HFFc6 (cell line): ENCODE measurements at places on chromosomes 5 and 9. TPM values are rescaled to one million over a fixed set of nuclear protein-coding genes. Genes with fewer than 3 reads are reported as not detected.

GRCh38 chr5:103587185-103587748 lies 24.7 kb upstream of the NUDT12 start:
- peak; percentile 15 for DNase-seq
- H3K27ac ChIP-seq = no peak overlapping the region
- H3K36me3 ChIP-seq = no peaks in the 10 kb centered on the region
- H3K27me3 ChIP-seq = peaks cover 2% of the 10 kb centered on the region; the same call in 1 of the 2 replicates

GRCh38 chr5:150303070-150303615 lies 438 bp upstream of the ARSI start:
- H3K4me3 ChIP-seq = no peak overlapping the region
- H3K27me3 ChIP-seq = no peaks in the 10 kb centered on the region
- peaks cover 68% of the 10 kb centered on the region for H3K4me1 ChIP-seq
- H3K36me3 ChIP-seq = no peaks in the 10 kb centered on the region
- DNase-seq = peak; percentile 35

DNA sequence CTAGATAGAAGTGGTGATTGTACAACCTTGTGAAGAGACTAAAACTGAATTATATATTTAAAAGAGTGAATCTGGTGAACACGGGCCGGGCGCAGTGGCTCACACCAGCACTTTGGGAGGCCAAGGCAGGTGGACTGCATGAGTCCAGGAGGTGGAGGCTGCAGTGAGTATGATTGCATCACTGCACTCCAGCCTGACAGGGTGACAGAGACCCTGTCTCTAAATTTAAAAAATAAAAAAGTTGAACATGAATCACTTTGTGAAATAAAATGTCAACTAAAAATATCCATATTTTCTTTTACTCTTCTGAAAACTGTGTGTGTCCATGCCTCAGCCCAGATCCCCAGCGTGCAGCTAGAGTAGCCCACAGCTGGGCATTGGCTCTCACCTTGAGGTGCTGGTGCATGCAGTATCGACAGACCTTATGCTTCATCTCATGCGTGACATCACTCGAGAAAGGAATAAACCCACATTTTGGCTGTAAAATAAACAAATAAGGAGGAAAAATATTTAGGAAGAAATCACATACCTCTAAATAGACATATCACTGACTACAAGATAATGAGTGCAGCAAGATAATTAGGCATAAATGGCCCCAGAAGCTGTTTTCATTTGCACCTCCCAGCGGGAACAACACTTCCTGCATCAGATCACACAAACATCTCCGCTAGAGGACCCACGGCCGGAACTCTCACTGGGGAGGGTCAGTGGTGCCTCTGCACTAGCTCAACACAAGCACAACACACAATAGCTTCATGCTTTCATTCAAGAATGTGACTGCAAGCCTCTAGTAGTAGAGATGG lies 22.1 kb downstream of the IPPK start:
- DNase-seq = no peak
- no peaks in the 10 kb centered on the region for H3K4me1 ChIP-seq
- H3K4me3 ChIP-seq = no peak overlapping the region
- peaks cover 4% of the 10 kb centered on the region; the same call in 1 of the 2 replicates for H3K27me3 ChIP-seq

- DNase-seq = no peak
- peaks cover 62% of the 10 kb centered on the region for H3K36me3 ChIP-seq
- H3K27ac ChIP-seq = peak overlapping the region; percentile 81; the same call in 1 of the 2 replicates
- peaks cover 4% of the 10 kb centered on the region; the same call in 1 of the 2 replicates for H3K27me3 ChIP-seq
These were observed 72.7 kb upstream of the IFNE start for GRCh38 chr9:21554813-21555212.

The FOXI1 gene
- not detected in 3 replicates for total RNA-seq

GRCh38 chr9:92295240-92295790 lies 1.8 kb upstream of the IARS1 start:
- peak overlapping the region; percentile 94 for H3K27ac ChIP-seq
- DNase-seq = no peak
- H3K27me3 ChIP-seq = peaks cover 6% of the 10 kb centered on the region; the same call in 1 of the 2 replicates
- H3K4me1 ChIP-seq = peaks cover 47% of the 10 kb centered on the region
- H3K36me3 ChIP-seq = peaks cover 32% of the 10 kb centered on the region

The SLC6A3 gene
- not detected in 3 replicates for total RNA-seq

The LCNL1 gene
- not detected in 2 replicates for total RNA-seq

DNA sequence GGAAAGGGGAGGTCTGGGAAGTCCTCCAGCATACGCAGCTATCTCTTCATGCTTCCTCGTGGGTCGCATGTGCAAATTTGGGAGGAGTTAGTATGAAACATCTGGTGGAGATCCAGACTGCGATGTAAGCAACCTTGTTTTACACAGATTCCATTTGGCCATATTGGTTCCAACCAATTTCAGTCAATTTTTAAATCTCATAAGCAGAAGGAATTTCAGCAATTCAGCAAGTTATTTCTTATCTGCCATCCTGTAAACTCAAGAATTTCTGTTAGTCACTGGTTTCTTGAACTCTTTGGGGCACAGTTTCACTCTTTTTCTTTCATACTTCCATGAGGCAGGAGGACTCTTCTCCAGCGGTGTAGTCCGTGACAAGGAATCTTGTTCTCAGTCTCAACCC lies 130.4 kb upstream of the CLINT1 start:
- peaks cover 9% of the 10 kb centered on the region for H3K27me3 ChIP-seq
- H3K4me3 ChIP-seq = no peak overlapping the region
- DNase-seq = peak; percentile 3
- peaks cover 5% of the 10 kb centered on the region; the same call in 1 of the 2 replicates for H3K36me3 ChIP-seq

GRCh38 chr5:156883316-156883875 lies 33.3 kb downstream of the PPP1R2B start:
- no peak overlapping the region for H3K4me3 ChIP-seq
- no peak overlapping the region for H3K27ac ChIP-seq
- H3K4me1 ChIP-seq = no peaks in the 10 kb centered on the region
- no peak for DNase-seq
- no peaks in the 10 kb centered on the region for H3K36me3 ChIP-seq
- H3K27me3 ChIP-seq = no peaks in the 10 kb centered on the region

DNA sequence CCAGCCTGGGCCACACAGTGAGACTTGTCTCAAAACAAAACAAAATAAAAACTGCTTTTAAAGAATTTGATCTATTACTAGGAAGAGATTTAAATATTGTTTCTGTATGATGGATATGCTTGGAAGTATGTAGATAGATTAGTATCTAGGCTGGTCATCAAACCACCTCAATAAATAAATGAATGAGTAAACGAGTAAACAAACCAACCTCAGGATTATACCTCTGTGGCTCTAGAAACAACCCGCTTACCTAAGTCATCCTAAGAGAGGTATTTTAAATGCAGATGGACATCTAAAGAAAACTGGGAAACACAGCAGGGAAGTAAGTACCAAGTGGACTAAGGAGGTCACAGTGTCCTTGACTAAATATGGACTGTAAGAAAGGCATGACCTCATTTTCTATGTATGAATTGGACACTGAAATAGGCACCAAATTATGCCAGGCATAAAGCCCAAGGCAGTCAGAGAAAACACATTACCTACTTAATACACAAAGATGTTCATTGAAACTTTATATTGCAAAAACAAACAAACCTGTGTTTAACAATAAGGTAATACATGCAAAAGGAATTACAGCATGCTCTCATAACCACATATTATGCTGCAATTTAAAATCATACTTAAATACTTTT lies 7.3 kb downstream of the ANKH start:
- H3K4me1 ChIP-seq = peaks cover 4% of the 10 kb centered on the region
- no peak overlapping the region for H3K4me3 ChIP-seq
- no peak for DNase-seq

GRCh38 chr9:14281876-14282275 lies 32.1 kb downstream of the NFIB start:
- no peak overlapping the region for H3K27ac ChIP-seq
- peaks cover 51% of the 10 kb centered on the region for H3K4me1 ChIP-seq
- H3K27me3 ChIP-seq = no peaks in the 10 kb centered on the region
- H3K36me3 ChIP-seq = no peaks in the 10 kb centered on the region

DNA sequence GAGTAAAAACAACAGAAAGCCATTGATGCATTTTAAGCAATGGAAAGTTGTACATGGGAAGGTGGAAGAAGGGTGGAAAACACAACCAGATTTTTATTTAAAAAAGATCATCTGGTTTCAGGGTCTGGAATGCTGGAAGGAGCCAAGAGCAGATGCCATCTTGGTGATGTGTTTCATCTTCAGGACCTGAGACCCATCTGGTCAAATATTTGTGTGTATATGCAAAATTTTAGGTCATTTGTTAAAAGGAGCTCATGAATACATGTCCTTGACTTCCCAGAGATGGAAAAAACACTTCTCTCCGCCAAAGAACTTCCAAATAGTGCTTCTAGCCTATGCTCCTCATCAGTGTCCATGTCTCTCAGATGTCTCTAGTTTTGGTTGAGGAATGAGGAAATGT lies 110.6 kb upstream of the GDNF start:
- no peak overlapping the region for H3K4me3 ChIP-seq
- no peak for DNase-seq
- H3K4me1 ChIP-seq = no peaks in the 10 kb centered on the region
- peaks cover 15% of the 10 kb centered on the region for H3K27me3 ChIP-seq
- H3K36me3 ChIP-seq = no peaks in the 10 kb centered on the region

DNA sequence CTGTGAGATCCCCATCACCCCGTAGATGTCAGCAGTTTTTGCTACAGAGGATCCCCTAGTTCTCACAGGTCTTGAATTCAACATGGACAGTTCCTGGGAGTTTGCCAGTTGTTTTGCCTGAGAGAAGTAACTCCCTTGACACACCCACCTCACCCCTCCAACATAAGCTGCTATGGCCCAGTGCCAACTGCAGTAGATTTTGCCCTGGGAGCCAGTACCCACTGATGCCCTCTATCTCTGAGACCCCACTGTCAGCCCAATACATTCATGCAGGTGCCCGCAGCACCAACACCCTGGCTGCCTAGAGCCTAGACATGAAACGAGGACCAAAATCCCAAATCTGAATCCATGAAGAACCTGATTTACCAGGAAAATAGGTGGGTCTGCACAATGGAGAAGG lies 583.9 kb upstream of the CTNND2 start:
- H3K27me3 ChIP-seq = no peaks in the 10 kb centered on the region
- H3K27ac ChIP-seq = no peak overlapping the region
- DNase-seq = no peak
- H3K4me3 ChIP-seq = no peak overlapping the region

The SHROOM1 gene
- total RNA-seq = 8.2 to 11.8 TPM (median 10.7 TPM) in 3 replicates

DNA sequence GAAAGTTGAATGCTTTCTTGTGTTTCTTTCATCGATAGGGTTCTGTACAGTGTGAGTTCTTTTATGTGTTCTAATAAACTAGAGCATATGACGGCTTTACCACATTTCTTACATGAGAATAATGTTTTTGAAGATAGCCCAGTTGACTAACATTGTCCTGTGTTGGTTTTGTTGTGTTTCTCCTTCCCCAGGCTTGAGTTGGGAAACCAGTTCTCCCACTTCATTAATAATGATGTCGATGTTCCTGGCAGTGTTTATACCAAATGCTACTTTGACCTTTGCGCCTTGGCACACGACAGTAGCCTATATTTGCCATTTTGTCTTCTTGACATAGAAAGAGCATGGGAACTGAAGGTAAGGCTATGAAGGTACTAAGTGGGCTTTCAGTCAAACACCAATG lies 14.4 kb upstream of the ZNF782 start:
- H3K4me3 ChIP-seq = no peak overlapping the region
- peaks cover 10% of the 10 kb centered on the region for H3K36me3 ChIP-seq
- peaks cover 6% of the 10 kb centered on the region; the same call in 1 of the 2 replicates for H3K4me1 ChIP-seq

GRCh38 chr5:97243353-97243752 lies 60.3 kb upstream of the RIOK2 start:
- no peak overlapping the region for H3K4me3 ChIP-seq
- peaks cover 2% of the 10 kb centered on the region; the same call in 1 of the 2 replicates for H3K27me3 ChIP-seq
- no peak overlapping the region for H3K27ac ChIP-seq

DNA sequence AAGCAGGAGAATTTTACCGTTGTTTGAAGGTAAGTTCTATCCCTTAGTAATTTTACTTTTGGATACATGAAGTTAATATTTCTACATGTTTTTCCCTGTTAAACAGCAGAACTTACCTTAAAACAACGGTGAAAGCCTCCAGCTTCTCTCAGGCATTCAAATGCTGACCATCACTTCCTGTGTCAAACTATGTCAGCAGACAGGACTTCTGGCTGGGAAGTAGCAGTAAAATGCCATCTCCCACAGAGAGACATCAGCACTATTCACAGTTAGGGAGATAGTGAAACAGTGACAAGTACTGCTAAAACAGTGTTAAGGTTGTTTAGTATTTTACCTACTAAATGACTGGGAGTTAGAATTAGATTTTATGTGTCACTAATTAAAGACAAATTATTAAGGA lies 34.2 kb upstream of the GOLGA1 start:
- peaks cover 5% of the 10 kb centered on the region for H3K36me3 ChIP-seq
- no peak overlapping the region for H3K4me3 ChIP-seq
- no peak overlapping the region for H3K27ac ChIP-seq
- H3K27me3 ChIP-seq = peaks cover under 1% of the 10 kb centered on the region
- DNase-seq = no peak

DNA sequence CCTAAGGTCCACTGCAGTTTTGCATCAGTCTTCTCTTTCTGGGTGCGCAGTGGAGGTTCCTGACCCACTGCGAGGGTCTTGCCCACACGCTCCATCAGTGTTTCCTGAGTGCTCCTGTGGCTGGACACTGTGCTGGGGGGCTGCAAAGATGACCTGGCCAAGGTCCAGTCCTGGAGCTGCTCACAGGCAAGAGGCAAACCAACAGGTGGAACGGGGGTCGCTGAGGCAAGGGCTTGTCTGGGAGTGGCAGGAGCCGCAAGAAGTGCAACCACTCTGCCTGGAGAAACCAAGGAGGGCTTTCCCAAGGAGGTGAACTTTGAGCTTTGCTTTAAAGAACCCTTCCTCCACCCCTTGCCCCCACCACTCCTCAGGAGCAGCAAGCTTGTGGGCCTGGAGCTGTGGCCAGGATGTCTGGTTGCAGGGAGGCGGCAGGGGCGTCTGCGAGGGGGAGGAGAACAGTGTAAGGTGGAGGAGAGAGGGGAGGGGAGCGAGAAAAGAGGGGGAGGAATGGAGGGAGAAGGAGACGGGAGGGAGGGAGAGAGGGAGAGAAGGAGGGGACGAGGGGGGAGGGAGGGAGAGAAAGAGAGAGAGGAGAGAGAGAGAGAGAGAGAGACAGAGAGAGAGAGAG lies 444 bp upstream of the CPLX2 start:
- DNase-seq = no peak
- peaks cover 23% of the 10 kb centered on the region for H3K27me3 ChIP-seq
- no peak overlapping the region for H3K27ac ChIP-seq
- H3K4me1 ChIP-seq = no peaks in the 10 kb centered on the region
- no peak overlapping the region for H3K4me3 ChIP-seq

- H3K4me3 ChIP-seq = no peak overlapping the region
- no peak for DNase-seq
- H3K4me1 ChIP-seq = no peaks in the 10 kb centered on the region
- peaks cover 21% of the 10 kb centered on the region for H3K27me3 ChIP-seq
These were observed 39.1 kb downstream of the FAT2 start for GRCh38 chr5:151551985-151552384.
